Stimulated activated CD4-positive, alpha-beta T cell treated with anti-CD3 and anti-CD28 coated beads, Interleukin-1b, Interleukin-23, amount 100 ng/mL, for 1 hour (primary cell): ENCODE measurements at places on chromosomes 2 and 18.

- DNase-seq: no peak
Observed at GRCh38 chr2:18792226-18792629, 202.9 kb upstream of the NT5C1B start.

DNA sequence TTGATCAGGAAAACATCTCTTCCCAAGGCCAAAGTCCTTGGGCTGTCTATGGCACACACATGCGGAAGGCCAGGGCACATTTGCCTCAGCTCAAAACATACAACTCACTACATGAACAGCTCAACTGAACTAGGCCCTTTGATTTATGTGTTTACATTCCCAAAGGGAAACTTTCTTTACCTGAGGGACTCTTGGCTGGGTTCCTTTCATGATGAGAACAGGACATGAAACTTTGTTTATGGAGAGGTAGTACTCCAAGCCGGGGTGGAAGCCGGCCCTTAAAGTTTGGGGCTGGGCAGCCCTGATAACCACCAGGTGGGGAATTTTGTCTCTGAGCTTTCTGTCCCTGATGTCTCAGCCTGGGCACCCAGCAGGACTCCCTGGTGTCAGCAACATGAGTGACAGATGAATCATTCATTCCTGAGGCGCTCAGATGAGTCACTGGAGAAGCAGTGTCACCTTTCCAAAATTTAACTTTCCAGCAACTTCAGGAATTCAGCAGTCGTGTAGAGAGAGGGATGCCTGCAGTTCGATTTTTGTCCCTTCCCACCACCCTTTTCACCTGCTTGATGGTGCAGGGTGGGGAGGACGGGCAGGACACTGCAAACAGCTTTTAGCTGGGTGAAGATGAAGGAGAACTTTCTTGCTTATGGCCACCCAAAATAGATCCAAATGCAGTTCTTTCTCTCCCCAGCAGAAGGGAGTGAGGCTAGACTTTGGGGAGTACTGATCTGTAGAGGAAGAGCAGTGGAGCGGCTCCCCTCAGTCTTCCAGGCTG, 331.6 kb downstream of the DYSF start:
- no peak for DNase-seq

- no peak for DNase-seq
Observed at GRCh38 chr2:138665937-138666336, 114.3 kb downstream of the NXPH2 start.

DNA sequence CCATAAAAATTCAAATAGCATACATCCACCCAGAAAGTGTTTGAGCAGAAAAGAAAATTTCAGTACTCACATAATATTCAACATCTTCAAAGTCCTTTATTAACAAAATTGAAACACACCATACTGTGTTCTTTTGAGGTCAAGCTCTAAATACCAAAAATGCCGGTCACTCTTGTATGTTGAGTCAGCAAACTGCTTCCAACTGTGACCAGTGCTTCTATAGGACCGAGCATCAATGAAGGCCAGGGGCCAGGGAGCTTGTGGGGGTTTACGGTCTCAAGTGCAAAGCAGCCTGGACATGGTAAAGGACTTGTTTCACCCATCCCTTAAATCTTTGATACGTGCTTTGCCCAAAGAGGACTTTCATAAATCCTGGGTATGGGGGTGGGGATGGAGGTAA, 112.7 kb upstream of the REV1 start:
- no peak for DNase-seq

GRCh38 chr2:186919296-186919695, 70.3 kb upstream of the ZSWIM2 start:
- no peak for DNase-seq

DNA sequence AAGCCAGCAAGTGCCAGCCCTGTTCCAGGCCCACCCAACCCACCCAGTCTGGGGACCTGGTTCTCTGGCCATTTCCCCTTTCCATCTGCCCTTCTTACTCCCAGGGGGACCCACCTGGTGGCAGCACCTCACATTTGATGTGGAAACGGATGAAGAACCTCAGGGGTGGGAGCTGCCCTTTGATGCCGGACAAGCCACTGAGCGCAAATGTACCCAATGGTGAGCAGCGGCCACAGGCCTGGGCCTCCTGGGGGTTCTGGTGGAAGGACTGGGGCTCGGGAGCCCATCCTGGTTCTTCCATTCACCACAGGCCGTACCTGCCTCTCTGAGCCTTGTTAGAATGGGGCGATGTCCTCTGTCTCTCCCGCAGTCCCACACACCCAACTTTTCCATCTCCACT, 84.7 kb downstream of the EPAS1 start:
- DNase-seq: no peak

- no peak for DNase-seq
Observed at GRCh38 chr2:181847198-181847556, 44.4 kb upstream of the ITPRID2 start.

GRCh38 chr2:1546901-1547300, 133.6 kb downstream of the TPO start:
- DNase-seq: no peak

GRCh38 chr2:99659874-99660273, 170.1 kb upstream of the REV1 start:
- DNase-seq: no peak

DNA sequence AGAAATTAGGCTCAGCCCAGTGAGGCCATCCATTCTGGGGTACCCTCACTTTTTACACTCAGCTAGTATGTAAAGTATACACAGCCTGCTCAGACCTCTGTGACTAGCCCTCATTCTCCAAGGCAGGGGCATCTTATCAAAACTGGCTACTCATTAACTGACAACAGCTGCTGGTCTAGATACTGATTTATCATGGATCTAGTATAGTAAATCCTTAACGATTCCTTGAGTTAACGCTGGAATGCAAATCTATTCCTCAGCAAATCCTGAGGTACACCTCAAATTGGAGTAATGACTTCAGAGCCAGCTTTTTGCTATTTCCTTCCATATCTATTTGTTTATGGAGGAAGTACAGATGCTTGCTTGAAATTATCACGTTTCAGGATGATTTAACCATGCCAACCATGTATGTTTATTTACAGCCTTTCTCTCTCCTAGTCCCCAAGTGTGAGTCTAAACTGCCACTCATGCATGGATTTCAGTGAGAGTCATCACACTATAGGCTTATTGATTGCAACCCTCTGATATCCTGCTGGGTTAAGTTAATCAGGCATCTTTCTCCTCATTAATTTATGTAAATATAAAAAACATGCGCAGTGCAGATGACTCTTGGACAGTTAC, 70.2 kb upstream of the DOK6 start:
- DNase-seq: no peak

DNA sequence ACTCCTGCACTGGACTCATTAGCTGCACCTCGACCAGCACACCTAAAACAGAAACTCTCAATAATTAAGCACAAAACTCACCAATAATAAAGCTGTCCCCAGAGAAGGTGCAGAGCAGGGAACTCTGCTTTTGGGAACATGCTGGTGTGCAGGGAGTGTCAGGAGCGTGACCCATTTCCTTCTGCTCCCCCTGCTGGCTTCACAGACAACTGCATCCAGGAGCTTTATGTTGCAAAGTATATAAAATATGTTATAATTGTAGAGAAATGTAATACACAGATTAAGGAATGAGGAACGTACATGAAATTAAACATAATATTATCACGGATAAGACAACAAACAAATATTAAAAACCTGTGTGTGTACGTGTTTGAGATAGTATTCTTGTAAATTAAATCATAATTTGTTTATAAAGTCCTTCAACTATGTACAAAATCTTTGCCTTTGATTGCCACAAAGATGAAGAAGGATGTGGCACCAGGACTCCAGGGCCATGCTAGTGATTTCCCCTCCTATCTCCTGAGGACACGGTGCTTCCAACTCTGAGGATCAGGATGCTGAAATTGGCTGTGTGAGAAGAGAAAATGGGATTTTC, 68.6 kb upstream of the MAL start:
- DNase-seq: no peak

DNA sequence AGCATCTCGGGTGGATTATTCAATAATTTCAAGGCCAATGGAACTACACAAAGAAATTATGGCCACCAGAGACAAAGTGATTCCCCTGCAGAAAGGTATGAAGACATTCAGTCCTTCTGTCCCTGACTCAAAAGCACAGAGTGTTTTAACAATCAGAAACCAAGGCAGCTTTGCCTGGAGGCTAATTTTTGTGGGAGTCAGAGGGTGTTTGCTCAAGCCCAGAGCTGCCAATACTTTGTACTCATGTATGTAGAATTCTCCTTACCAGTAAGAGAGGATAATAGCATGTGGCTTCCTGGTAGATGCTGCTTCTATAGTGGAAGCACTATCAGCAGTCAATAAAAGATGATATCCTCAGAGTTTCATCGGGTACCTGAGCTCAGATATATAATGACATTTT, 178.4 kb downstream of the KCNE4 start:
- no peak for DNase-seq

DNA sequence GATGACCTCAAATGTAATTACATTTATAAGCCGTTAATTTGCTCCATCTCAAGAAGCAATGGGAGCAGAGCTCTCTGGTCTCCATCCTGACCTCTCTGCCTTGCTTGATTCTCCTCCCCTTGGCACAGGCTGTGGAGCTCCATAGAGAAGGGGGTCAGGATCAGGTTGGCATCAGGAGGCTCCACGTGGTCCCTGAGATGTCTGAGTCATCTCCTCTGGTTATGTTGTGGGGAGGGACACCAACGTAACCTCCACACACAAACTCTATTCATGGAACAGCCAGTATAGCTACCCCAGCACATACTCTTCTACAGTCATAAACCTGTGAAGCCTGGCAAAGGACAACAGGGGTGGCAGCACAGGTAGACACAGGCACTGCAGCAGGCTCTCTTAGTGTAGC, 29.0 kb downstream of the TRABD2A start:
- DNase-seq: no peak

GRCh38 chr2:182744490-182744889, 28.4 kb downstream of the DNAJC10 start:
- DNase-seq: no peak

- DNase-seq: no peak
Observed at GRCh38 chr18:74902147-74902455, 304.4 kb downstream of the ZNF407 start.

GRCh38 chr18:27005589-27005988, 140.1 kb upstream of the AQP4 start:
- no peak for DNase-seq

DNA sequence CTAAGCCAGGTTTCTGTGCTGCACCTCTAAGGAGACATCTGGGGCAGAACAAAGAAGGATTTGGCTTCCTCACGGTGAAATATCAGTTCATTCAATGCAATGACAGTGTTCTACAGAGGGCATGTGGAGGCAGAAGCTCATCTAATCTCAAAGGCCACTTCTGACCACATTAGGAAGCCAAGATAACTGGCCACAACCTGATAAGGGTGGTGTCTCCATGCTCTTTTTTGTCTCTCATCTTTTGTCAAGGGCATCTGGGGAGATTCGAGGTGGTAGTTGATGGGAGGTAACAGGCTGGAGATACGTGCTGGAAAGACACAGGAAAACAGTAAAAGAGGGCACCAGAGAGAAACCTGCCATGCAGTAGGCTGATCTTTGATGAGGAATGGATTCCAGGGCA, 303.9 kb downstream of the LRATD1 start:
- DNase-seq: no peak

- DNase-seq: no peak
Observed at GRCh38 chr2:226956659-226957058, 120.8 kb downstream of the RHBDD1 start.

GRCh38 chr2:146992057-146992456, 852.8 kb upstream of the ACVR2A start:
- DNase-seq: no peak

DNA sequence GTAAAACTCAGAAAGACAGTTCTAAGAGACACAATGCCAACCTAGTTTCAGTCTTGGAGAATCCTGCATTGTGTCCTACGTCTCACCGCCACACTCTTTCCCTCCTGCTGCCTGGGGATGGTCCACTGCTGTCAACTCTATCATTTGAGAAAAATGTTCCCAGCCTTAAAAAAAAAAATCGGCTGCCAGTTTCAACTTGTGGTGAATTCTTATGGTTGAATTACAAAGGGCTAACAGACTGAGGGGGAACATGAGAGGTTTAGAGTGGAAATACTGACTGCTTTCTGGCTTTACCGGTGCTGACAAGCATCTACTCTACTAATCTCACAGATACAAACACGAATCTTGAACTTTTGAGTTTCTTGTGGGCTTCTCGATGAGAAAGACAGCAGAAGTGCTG, 74.0 kb downstream of the NAB1 start:
- DNase-seq: no peak

- DNase-seq: no peak
Observed at GRCh38 chr2:19247186-19247585, 111.2 kb downstream of the OSR1 start.

DNA sequence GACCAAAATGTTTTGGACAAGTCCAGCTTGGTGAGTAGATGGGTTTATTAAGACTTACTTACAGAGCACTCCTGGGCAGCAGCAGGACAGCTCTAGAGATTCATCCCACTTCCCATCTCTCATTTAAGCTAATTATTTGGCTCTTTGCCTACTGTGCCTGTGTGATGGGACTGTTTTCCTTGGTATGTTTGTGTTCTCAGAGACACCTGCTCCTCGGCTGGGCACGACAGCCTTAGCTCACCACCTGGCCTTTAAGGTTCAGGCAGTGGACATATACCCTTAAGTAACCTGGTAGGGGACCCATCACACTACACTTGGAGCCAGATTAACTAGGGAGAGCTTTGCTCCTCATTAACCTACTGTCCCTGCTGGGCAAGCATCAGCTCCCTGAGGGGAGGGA, 41.7 kb upstream of the EFEMP1 start:
- DNase-seq: no peak

DNA sequence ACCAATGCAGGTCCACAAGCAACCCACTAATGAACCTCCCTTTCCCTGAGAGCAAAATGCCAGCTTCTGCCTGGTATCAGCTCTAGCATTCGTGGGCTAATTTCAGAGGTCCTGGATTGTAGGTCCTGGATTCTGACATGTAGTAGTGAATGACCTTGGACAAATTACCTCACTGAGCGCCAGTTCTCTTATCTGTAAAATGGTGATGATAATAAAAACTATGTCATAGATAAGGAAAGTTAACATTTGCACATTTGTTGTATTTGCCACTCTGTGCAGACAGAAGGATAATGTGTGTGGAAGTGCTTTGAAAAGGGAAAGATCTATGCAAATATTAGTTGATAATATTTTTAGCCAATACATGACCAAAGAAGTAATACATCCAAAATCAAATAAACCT, 4.1 kb upstream of the TET3 start:
- DNase-seq: no peak

GRCh38 chr2:42314892-42315468, 46.0 kb downstream of the COX7A2L start:
- no peak for DNase-seq

- DNase-seq: no peak
Observed at GRCh38 chr2:119647440-119648169, 31.4 kb upstream of the TMEM177 start.

- no peak for DNase-seq
Observed at GRCh38 chr2:8628866-8629209, 53.0 kb upstream of the ID2 start.
